ENCODE measurements at places on chromosomes 12 and 14.

- H3K27me3 ChIP-seq, result no peaks in the 10 kb centered on the region
- peaks cover 13% of the 10 kb centered on the region for H3K4me1 ChIP-seq
- no peaks in the 10 kb centered on the region for H3K36me3 ChIP-seq
- DNase-seq, result no peak
Observed at GRCh38 chr14:94129111-94129757, at the start of gene IFI27L2. IFI27L2 (minus strand) TSS chr14:94129604; CDS start chr14:94129564, 40 bp downstream.

GRCh38 chr14:57293866-57294837, 25.4 kb downstream of the AP5M1 start:
- no peaks in the 10 kb centered on the region for H3K4me1 ChIP-seq
- no peaks in the 10 kb centered on the region for H3K27me3 ChIP-seq
- no peak overlapping the region for H3K27ac ChIP-seq
- no peaks in the 10 kb centered on the region for H3K36me3 ChIP-seq

- no peak overlapping the region for H3K4me3 ChIP-seq
- H3K4me1 ChIP-seq, result no peaks in the 10 kb centered on the region
- no peak for DNase-seq
- H3K27me3 ChIP-seq, result no peaks in the 10 kb centered on the region
Observed at GRCh38 chr12:89836026-89836425, 127.4 kb upstream of the ATP2B1 start.

DNA sequence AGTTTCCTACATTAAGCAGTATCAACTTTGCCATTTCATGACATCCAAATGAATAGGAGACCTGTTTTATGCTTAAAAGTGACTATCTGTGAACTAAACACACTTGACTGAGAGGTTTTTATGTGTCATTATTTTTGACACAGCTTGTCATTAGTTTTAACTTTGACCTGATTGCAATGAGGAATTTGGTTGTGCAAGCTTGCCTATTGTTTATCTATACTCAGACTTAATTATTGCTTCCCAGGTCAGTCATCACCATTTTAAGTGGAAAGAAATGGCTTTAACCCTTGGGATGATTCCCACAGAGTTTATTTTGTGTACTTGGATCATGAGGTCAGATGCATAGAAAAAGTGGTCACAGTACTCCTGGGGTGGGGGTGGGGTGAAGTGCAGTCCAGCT, 171.0 kb upstream of the PRICKLE1 start:
- no peak overlapping the region for H3K4me3 ChIP-seq
- no peak for DNase-seq
- no peaks in the 10 kb centered on the region for H3K36me3 ChIP-seq
- peaks cover 29% of the 10 kb centered on the region for H3K4me1 ChIP-seq
- H3K27ac ChIP-seq, result no peak overlapping the region

DNA sequence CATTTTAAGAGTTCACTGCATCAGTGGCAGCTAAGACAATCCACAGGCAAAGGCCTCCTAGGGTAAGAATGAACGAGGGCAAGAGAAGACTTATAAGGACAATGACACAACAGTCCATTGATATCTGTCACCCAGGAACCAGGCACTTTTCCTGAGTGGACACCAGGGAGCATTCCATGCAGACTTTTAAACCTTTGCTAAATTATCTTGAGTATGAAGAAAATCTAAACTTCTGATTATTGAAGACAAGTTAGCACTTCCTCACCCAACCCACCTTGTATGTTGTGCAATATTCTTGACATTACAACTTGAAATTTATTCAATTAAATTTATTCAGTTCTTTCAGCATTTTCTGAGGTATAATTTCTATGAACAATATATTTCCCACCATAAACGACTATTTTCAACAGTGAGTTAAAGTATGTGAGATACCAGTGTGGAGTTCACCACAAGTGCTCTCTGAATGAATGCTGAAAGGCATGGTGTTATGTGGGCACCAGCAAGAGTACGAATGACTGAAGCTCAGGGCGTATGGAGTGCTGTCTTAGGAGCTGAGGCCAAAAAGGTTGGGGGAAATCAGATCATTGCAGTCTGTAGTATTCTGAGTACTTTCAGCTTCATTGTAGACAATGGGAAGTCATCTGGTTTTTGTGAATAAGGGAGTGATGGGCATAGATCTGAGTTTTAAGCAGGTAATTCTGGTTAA, 124.3 kb upstream of the LMNTD1 start:
- DNase-seq, result no peak
- no peak overlapping the region for H3K4me3 ChIP-seq
- no peaks in the 10 kb centered on the region for H3K4me1 ChIP-seq
- H3K36me3 ChIP-seq, result no peaks in the 10 kb centered on the region

DNA sequence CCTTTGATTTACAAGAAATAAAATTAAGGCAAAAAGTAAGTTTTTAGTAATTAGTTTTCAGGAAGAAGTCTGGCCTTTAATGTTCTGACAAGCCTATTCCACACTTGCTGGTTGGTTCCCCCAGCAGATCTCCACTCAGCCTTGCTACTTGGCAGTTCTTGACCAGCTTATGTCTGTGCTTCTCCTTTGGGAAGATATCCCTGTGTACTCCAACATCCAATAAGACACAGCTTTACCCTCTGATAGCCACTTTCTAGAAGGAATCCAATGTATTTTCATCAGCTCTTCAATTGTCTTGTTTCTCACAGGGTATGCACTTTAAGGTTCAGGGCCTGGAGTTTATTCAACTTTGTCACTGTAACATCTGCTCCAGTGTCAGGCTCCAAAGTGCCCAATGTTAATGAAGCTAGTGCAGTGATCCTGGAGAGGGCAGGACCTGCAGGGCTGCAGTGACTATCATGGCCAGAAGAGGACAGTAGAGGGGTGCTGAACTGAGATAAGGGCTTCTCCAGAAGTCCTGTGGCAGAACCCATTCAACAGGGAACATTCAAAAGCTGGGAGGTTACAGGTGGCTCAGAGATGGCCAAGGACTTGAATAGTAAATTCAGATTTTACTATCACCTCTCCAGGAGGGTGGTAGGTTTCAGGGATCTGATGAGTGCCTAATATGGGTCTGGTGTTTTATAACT, 22.9 kb downstream of the JKAMP start:
- no peaks in the 10 kb centered on the region for H3K36me3 ChIP-seq
- no peaks in the 10 kb centered on the region for H3K4me1 ChIP-seq
- H3K27ac ChIP-seq, result no peak overlapping the region
- DNase-seq, result no peak
- no peak overlapping the region for H3K4me3 ChIP-seq
- H3K27me3 ChIP-seq, result no peaks in the 10 kb centered on the region

GRCh38 chr12:121005346-121005815, 10.9 kb downstream of the C12orf43 start:
- no peak overlapping the region for H3K27ac ChIP-seq
- H3K4me1 ChIP-seq, result no peaks in the 10 kb centered on the region
- H3K4me3 ChIP-seq, result no peak overlapping the region

DNA sequence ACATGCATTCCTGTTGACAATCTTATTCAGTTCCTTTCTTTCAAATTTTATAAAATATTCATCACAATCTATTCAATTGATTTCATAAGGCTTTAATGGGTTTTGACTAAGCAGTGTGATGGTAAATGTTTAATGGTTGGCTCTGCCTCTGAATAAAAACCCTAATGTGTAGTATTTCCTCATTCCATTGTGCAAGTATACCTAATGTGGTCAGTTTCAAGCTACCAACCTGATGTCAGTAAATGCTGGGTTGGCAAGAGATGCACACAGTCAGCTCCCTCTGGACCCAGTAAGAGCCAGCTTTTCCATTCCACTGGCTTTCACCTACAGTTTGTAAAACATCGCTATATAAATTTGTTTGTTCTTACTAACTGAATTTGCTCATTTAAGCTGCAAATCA, 53.9 kb downstream of the METTL25 start:
- no peaks in the 10 kb centered on the region for H3K36me3 ChIP-seq
- no peaks in the 10 kb centered on the region for H3K4me1 ChIP-seq
- no peaks in the 10 kb centered on the region for H3K27me3 ChIP-seq
- H3K27ac ChIP-seq, result no peak overlapping the region
- no peak for DNase-seq

DNA sequence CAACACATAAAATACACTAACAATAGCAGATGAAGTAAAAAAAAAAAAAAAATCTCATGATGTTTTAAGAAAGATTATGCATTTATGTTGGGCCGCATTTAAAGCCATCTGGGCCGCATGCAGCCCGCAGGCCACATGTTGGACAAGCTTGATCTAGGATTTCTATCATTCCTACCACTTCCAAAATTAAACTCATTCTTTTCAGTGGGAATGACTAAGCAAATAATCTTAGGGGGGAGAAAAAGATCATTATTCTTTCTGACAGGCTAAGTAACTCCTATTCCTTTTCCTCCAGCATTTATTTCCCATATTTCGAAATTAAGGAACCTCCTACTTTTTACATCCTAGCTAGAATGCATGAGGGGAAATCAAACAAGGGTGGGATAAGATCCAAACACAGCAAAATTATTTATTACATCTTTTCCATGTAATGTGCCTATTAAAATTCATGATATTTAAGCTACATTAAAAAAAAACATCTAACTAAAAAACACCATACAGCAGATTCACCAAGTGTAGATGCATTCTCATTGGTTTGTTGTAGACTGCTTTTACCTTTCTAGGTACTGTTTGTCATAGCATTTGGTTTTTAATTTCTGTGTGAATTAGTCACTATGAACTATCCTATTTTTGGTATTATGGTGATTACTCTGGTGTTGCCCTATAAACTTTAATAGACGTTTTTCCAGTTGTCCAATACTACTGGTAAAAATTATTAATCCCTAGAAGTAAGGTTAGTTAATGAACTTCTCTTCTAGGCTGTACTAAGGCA, 76.1 kb downstream of the RASSF8 start:
- DNase-seq, result no peak
- H3K36me3 ChIP-seq, result no peaks in the 10 kb centered on the region
- peaks cover 33% of the 10 kb centered on the region for H3K4me1 ChIP-seq
- no peak overlapping the region for H3K27ac ChIP-seq
- no peak overlapping the region for H3K4me3 ChIP-seq

GRCh38 chr12:119649202-119649808, 18.6 kb upstream of the PRKAB1 start:
- no peak for DNase-seq
- no peaks in the 10 kb centered on the region for H3K36me3 ChIP-seq
- no peak overlapping the region for H3K27ac ChIP-seq
- no peaks in the 10 kb centered on the region for H3K27me3 ChIP-seq

- no peak overlapping the region for H3K27ac ChIP-seq
- H3K27me3 ChIP-seq, result no peaks in the 10 kb centered on the region
- DNase-seq, result no peak
- H3K4me3 ChIP-seq, result no peak overlapping the region
- H3K4me1 ChIP-seq, result peaks cover 21% of the 10 kb centered on the region
Observed at GRCh38 chr12:68370006-68370590, 37.9 kb upstream of the MDM1 start.

GRCh38 chr12:24679126-24679525, 269.8 kb downstream of the BCAT1 start:
- no peaks in the 10 kb centered on the region for H3K27me3 ChIP-seq
- no peak overlapping the region for H3K4me3 ChIP-seq
- no peaks in the 10 kb centered on the region for H3K4me1 ChIP-seq
- H3K27ac ChIP-seq, result no peak overlapping the region
- no peak for DNase-seq

DNA sequence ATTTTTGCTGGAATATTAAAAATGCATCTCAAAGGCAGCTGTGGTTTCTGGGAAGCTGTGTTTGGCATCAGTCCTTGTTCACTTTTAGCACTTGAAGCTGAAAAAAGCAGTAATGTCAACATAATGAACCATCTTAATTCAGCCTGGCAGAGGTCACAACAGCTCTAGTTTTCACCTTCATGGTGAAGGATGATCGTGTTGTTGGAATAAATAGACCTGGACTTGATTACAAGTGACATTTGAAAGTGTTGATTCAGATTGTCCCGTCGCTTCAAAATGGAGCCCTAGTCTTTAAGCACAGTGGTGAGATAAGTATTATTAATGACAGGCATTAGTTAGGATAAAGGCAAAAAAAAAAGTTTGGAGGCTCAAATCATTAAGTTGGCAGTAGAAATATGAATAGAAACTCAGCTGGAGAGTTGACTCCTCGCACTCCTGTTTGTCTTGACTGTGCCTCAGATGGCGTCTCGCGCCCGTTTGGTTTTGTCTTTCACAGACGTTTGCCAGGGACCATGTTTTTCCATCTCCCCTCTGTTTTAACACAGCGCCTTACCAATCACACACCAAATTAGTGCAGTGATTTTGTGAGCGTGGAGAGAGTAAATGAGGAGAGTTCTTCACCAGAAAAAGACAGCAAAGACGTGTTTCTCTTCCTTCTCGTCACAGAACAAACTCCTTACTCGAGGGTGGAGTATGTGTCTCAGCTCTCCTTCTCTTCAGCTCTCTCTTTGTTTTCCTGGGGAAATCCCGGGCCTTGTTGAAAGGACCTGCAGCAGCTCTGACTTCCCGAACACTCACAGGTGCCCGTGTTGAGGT, 53.4 kb upstream of the MMP17 start:
- H3K27ac ChIP-seq, result no peak overlapping the region
- no peaks in the 10 kb centered on the region for H3K4me1 ChIP-seq
- peaks cover 42% of the 10 kb centered on the region for H3K36me3 ChIP-seq
- DNase-seq, result no peak
- no peak overlapping the region for H3K4me3 ChIP-seq

GRCh38 chr14:42224053-42224888, 617.6 kb downstream of the LRFN5 start:
- no peaks in the 10 kb centered on the region for H3K27me3 ChIP-seq
- DNase-seq, result no peak
- H3K4me3 ChIP-seq, result no peak overlapping the region
- no peaks in the 10 kb centered on the region for H3K4me1 ChIP-seq

DNA sequence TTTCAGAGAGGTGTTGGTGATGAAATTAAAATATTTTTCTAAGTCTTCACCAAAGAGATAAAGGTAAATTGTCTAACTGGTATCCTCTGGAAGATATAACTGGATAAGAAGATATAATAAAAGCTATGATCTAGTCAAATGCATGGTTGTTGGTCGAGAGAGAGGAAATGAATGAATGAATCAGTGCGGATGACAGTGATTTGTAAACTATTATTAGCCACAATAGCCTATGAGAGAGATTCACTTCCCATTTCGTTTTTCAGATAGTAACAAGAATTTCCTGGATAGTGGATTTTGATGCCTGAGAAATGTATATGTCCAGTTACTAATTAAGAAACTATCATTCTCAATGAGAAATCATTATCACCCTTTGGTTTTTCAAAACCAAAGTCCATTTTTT, 63.1 kb downstream of the HEATR5A start:
- H3K27ac ChIP-seq, result no peak overlapping the region
- no peaks in the 10 kb centered on the region for H3K27me3 ChIP-seq
- peaks cover 10% of the 10 kb centered on the region for H3K36me3 ChIP-seq
- H3K4me1 ChIP-seq, result no peaks in the 10 kb centered on the region
- DNase-seq, result no peak
- no peak overlapping the region for H3K4me3 ChIP-seq

DNA sequence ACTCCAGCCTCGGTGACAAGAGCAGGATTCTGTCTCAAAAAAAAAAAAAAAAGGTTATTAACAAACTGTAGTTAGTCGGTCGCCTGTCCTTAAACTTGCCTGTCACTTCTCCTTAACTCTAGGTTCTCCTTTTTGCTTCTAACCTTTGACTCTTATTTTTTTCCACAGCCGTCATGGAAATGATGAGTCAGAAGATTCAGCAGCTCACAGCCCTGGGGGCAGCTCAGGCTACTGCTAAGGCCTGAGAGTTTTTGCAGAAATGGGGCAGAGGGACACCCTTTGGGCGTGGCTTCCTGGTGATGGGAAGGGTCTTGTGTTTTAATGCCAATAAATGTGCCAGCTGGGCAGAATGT, 418 bp upstream of the MYG1 start:
- no peak for DNase-seq
- no peaks in the 10 kb centered on the region for H3K36me3 ChIP-seq
- no peaks in the 10 kb centered on the region for H3K27me3 ChIP-seq
- peaks cover 54% of the 10 kb centered on the region for H3K4me1 ChIP-seq

GRCh38 chr12:99911967-99912366, 72.8 kb downstream of the ANKS1B start:
- H3K36me3 ChIP-seq, result no peaks in the 10 kb centered on the region
- peak overlapping the region; percentile 33 for H3K27ac ChIP-seq
- H3K4me3 ChIP-seq, result no peak overlapping the region
